NCI-H187 treated with DMSO at 0.1 percent for 48 hours (cell line): ENCODE measurements at places on chromosomes 3 and 15.

DNA sequence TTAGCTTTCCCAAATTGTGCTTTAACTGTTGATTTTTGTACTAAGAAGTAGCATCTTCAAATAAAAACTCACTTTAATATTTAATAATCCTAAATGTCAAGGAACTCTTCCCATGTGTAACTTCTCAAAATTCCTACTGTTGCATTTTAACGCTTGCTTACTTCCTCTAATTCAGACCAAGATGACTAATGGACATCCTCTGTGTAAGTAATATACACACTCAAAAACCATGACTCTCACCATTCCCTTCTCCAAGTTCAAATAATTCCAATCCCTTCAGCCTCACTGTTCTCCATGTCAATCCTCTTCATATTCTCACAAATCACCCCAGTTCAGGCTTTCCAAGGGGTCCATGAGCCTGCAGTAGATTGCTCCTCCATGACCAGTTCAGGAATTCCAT lies 13.0 kb downstream of the MRPL46 start:
- no peak for DNase-seq

DNA sequence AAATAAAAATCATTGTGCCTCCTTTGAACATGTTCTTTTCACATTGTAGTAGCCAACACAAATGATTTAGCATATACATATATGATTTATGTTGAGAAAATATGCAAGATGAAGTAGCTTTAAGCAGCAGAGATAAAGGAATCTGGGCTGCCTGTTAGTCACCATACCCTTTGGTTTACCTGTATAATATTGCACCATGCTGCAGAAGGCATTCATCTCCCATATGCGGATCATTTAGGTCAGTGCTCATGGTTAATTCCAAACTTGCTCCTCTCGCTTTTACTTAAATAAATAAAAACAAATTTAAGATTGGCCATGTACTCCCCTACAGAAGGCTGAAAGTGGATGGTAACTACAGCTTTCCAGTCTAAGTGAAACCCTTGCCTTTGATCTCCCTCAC lies 86.7 kb upstream of the TBL1XR1 start:
- no peak for DNase-seq

DNA sequence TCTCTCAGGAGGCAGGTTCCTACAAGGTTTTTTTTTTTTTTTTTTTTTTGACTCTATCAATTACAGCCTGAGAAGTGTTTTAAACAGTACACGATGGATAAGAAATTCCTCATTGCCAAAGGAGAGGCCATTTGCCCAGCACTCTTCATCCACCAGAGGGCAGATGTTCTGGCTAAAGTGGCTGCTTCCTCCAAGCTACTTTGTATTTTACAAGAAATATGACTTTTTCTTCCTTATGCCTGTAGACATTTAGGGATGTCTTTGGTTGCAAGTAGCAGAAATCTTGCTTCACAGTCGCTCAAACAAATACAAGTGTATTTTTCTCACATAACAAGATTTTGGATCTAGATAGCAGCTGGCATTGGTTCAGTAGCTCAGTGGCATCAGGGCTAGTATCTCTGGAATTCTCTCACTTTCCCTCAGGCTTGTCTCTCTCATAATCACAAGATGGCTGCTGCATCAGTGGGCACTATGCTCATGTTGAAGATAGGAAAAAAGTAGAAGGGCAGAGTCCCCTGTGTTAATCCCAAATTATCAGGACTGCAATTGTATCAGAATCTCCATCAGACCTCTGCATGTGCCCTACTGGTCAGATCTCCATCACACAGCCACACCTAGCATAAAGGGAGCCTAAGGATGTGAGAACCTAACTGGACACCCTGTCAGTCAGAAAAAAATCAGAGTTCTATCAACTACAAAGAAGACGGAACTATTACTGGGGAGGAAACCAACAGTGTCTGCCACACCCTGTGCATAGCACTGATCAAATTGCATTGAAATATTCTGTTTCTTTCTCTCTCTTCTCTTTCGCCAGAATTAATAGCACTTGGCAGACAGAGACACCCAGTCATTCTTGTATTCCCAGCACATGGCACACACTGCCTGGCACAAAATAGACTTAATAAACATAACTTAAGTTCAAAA lies 138.9 kb upstream of the COL8A1 start:
- no peak for DNase-seq

- no peak for DNase-seq
Measured at GRCh38 chr3:107795514-107796094, 272.8 kb downstream of the BBX start.

DNA sequence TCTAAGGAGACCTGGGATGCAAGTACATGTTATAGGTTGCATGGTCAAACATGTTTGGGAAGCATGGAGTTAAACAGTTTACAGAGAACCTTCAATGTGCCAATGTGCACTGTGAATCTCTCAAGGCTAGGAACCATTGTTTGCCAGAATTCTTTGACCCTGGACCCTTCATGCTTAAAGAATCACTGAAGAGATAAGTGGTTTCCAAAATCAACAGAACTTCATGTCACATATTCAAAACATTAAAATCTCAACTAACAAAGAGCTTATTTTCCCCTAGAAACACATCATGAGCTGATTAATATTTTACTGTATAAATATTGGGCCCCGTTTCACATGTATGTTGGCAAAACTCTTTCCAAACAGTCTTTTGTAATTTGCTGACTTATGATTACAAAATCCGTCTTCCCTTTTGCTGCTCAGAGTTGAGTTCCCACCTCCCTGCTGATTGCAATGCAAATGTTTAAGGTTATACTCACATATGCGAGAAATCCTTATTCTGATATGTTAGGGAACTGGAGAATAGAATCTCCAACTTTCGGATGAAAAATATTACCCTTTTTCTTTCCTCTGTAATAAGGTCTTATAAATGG lies 380.2 kb downstream of the DIPK2A start:
- DNase-seq: no peak

GRCh38 chr3:186638259-186638658 lies 1.9 kb upstream of the FETUB start:
- no peak for DNase-seq

DNA sequence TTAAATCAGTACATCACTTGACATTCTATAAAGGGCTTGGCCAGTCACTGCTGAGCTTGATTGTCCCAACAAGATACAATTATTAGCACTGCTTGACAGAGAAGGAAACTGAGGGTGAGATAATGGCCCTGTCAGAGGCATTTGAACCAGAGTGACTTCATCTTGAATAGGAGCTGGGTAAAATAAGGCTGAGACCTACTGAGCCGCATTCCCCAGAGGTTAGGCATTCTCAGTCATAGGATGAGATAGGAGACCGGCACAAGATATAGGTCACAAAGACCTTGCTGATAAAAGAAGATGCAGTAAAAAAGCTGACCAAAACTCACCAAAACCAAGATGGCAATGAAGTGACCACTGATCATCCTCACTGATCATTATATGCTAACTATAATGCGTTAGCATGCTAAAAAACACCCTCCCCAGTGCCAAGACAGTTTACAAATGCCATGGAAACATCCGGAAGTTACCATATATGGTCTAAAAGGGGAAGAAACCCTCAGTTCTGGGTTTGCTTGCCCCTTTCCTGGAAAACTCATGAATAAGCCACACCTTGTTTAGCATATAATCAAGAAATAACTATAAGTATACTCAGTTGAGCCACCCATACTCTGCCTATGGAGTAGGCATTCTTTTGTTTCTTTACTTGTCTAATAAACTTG lies 239.1 kb upstream of the SETMAR start:
- no peak for DNase-seq

GRCh38 chr3:161599697-161600096 lies 103.1 kb downstream of the OTOL1 start:
- no peak for DNase-seq

GRCh38 chr3:143571548-143571947 lies 276.7 kb downstream of the SLC9A9 start:
- DNase-seq: no peak

DNA sequence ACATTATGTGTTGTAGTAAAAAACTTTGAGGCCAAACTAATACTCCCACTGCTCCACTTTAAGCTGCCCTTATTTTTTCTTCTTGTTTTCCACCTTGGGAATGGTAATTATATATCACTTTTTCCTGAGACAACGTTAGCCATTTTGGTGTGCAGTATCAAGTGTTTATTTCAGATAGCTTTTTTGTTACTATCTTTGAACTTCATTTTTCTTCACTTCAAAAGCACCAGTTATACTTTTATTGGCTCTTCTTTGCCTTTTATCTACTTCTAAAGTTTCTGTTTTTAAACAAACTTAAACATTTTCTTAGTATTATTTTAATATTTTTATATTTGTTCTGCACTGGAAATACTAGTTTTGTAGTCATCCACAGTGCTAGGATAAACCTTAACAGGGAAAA lies 6.5 kb downstream of the TOPAZ1 start:
- DNase-seq: no peak

DNA sequence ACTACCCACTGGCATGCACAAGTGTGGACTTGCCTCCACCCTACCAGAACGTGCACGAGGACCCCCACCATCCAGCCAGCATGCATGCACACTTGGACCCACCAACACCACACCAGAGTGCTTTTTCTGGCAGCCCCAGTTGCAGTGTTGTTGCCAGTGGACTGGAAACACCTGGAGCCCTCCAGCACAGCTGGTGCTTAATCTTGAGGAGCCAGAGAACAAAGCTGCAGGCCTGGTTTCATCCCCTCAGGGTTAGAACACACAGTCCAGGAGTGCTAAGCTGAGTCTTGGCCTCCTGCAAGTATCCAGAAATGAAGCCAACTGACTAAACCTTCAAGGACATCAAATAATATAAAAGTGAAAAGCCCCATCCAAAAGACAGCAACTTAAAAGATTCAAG lies 888.0 kb downstream of the NTRK3 start:
- DNase-seq: no peak

GRCh38 chr3:177665122-177665808 lies 468.0 kb upstream of the TBL1XR1 start:
- DNase-seq: no peak

- no peak for DNase-seq
Measured at GRCh38 chr3:4981294-4981664, 2.0 kb downstream of the BHLHE40 start.

DNA sequence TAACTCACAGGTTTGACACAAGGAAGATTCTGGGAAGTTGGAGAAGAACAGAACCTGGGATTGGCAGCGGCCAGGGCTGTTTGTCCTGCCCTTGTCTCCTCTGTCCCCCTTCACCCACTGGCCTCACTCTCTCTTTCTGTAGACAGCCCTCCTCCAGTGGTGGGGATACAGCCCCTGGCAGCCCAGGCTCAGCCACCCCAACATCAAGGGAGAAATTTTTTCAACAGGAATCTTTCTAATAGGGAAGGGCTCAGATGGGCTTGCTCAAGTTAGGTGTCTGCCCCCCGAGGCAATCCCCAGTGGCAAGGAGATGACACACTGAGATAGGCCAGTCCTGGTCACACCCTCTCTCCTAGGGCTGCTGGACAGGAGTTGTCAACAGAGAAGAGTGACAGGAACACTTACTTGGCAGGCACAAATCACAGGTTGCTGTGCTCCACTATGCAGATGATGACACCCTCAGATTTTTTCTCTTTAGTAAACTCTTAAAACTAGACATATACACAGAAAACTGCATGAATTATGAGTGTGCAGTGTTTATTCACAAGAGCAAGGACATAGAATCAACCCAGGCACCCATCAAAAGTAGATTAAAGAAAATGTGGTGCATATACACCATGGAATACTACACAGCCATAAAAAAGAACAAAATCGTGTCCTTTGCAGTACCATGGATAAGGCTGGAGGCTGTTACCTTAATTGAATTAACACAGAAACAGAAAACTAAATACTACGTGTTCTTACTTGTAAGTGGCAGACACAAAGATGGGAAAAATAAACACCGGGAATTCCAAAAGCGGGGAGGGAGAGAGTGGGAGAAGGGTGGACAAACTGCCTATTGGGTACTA lies 36.3 kb downstream of the PLA2G4D start:
- no peak for DNase-seq

DNA sequence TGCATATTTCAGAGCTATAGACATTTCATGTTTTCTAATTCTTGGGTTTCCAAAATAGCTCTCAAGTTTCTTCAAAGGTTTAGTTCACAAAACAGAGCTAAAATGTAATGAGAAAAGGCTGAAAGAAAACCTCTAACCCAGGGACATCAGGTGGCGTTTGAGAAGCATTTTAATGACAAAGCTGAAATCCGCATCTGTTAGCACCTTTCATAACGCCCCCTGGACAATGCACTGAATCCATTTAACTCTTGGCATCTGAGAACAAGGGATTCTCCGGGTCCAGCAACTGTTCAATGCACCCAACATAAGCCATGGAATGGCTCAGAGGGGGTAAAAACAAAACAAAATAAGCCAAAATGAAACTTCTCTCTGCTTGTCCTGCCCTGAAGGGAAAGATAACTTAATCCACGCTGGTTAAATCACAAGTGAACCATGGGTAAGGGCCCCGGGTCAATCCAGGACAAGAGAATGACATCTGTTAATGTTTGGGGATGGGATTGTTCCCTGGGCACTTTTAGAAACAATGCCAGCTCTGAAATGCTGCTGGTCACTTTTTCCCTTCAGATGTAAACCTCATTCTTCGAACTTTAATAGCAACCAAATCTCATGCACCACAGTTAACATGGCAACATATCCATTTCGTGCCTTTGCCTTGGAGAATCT lies 466.2 kb upstream of the ADAMTS9 start:
- no peak for DNase-seq

DNA sequence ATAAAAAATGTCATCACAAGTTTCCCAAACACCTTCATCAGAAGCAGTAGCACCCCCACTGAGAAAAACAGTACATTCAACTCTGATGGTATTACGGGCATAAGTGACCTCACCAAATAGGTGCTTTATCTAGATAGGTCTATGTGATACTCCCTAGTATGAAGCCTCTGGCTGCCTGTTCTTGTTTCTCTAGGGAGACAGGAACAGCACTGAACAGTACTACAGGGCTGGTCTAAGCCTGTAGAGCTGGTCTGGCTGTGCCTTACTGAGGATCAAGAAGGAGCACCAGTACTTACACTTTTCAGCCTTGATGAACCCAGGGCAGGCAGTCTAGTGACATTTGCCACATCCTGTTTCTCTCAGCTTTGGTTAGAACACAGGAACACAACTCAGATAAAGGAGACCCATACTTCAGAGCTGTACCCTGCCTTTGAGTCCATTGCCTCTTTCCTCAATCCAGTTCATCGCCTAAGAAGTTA lies 35.9 kb downstream of the OXNAD1 start:
- no peak for DNase-seq

- no peak for DNase-seq
Measured at GRCh38 chr15:81111510-81112470, 22.3 kb upstream of the CFAP161 start.

DNA sequence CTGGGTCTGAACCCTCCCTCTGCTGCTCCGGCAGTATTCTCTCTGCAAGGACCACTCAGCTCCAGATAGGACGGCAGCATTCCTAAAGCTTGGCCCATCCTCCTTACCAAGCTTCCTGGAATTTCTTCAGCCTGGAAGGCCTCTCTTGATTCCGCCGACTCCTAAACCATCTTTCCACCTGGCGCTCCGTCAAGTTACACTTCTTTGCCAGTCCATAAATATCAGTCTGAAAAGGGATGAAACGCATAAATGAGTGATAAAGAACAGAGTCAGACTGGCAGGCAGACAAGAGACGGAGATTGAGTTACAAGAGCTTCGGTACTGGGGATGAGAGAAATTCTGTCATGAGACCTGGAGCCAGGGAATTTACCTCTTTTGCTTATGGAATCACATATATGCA lies 44.3 kb downstream of the CERS3 start:
- DNase-seq: no peak
